ENCODE measurements at places on chromosomes 5 and 9. TPM values are rescaled to one million over a fixed set of nuclear protein-coding genes. Genes with fewer than 3 reads are reported as not detected.

PCDHGA11 gene
- 0.50 TPM for total RNA-seq

SUSD3 gene
- not detected for total RNA-seq

RAB3C gene
- not detected for total RNA-seq

TGFBI gene
- total RNA-seq = 34.9 TPM

PLPP7 gene
- 0.56 TPM for total RNA-seq

IL9 gene
- total RNA-seq = not detected

NNT gene
- total RNA-seq = 22.0 TPM

All from HT1080 (cell line).